Lung (tissue), 17 donors: ENCODE measurements at places on chromosomes 6 and 20. TPM values are rescaled to one million over a fixed set of nuclear protein-coding genes. Genes with fewer than 3 reads are reported as not detected.

GRCh38 chr6:117138920-117139319, 126.4 kb upstream of the VGLL2 start:
- no peaks in the 10 kb centered on the region for H3K36me3 ChIP-seq
- DNase-seq, result no peak
- no peaks in the 10 kb centered on the region for H3K4me1 ChIP-seq
- H3K27ac ChIP-seq, result no peak overlapping the region

The SYCP2L gene
- 5.3 TPM for total RNA-seq

The MAS1 gene
- total RNA-seq, result not detected

DNA sequence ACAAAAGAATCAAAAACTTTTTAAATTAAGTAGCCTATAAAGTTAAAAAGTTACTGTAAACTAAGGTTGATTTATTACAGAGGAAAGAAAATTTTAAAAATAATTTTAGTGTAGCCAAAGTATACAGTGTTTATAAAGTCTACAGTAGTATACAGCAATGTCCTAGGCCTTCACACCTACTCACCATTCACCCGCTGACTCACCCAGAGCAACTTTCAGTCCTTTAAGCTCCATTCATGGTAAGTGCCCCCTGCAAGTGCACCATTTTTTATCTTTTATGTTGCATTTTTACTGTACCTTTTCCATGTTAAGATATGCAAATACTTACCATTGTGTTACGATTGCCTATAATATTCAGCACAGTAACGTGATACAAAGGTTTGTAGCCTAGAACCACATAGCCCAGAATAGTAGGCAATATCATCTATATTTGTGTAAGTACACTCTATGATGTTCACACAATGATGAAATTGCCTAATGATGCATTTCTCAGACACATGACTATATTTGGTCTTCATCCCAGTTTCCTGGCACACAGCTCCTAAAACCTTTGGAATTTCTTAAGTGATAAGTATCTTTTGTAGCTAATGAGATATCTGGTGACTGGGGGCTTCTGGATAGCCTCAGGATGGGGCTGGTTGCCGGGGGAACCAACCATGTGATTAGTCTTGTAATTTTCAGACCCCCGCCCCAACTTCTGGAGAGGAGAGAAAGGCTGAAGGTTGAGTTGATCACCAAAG, 111.0 kb downstream of the MRPL14 start:
- peaks cover 4% of the 10 kb centered on the region for H3K4me1 ChIP-seq
- H3K27ac ChIP-seq, result no peak overlapping the region
- peak; percentile 85 for DNase-seq
- no peak overlapping the region for H3K4me3 ChIP-seq
- H3K27me3 ChIP-seq, result no peaks in the 10 kb centered on the region
- H3K36me3 ChIP-seq, result no peaks in the 10 kb centered on the region

GRCh38 chr20:39069976-39070375, 107.8 kb downstream of the DHX35 start:
- no peak overlapping the region for H3K27ac ChIP-seq
- H3K4me3 ChIP-seq, result no peak overlapping the region
- DNase-seq, result no peak
- H3K36me3 ChIP-seq, result no peaks in the 10 kb centered on the region
- no peaks in the 10 kb centered on the region for H3K27me3 ChIP-seq

The GMDS gene
- 7.3 TPM for total RNA-seq

DNA sequence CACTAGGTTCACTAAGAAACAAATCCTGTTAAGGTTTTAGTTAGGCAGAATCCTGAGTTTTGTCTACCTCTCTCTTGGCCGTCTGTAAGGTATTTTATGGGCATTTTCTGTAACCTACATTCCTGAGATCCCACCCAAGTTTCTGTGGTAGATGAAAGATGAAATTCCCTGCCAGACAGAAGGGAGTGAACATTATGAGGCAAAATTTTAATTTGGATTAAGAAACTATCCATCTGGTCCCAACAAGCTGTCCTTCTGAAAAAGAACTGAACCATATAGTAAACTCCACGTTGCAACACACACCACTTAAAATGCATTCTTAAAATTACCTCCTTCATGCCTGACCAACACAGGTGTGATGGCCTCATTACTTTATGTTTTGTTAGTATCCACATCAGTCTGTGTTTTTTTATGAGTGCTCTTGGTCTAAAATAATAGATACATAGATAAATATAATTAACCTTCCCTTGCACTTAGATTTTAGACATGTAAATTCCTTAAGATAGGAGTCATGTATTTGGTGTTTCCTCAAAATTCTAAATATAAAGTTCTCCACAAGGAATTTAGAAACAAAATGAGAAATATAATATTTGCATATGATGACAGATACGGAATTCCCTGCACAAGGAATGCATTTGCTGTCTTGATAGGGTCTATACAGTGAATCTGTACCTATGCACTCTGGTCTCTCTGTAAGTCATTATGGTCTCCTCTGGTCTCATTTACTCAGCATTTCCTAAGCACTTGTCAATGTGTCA, 86.5 kb downstream of the CHD6 start:
- H3K27ac ChIP-seq, result no peak overlapping the region
- H3K4me3 ChIP-seq, result no peak overlapping the region
- H3K36me3 ChIP-seq, result peaks cover 10% of the 10 kb centered on the region
- no peaks in the 10 kb centered on the region for H3K27me3 ChIP-seq
- DNase-seq, result no peak

DNA sequence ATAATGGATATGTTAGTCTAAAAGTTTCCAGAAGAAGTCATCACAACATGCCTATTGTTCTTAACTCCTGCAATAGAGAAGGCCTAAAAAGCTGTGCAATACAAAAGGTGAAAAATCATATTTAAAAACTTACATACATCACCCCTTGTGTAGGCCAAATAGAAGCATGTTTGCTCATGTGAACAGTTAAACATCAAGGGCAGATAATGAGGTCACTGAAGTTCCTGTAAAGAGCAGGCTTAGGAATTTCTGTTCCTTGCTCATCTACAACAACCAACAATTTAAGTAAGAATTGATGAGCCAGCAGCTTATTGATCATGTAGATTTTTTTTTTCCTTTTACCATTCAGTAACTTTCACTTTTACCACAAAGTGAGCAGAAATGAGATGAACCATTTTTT, 7.5 kb upstream of the NUP153 start:
- no peaks in the 10 kb centered on the region for H3K4me1 ChIP-seq
- DNase-seq, result no peak
- H3K27me3 ChIP-seq, result no peaks in the 10 kb centered on the region
- no peaks in the 10 kb centered on the region for H3K36me3 ChIP-seq
- H3K4me3 ChIP-seq, result no peak overlapping the region
